ENCODE measurements at places on chromosomes 2 and 18.
A peak's percentile ranks its signal among the peaks of the same experiment; 100 is the strongest.

GRCh38 chr2:126653109-126653508, 2.8 kb upstream of the GYPC start:
- no peak for DNase-seq

DNA sequence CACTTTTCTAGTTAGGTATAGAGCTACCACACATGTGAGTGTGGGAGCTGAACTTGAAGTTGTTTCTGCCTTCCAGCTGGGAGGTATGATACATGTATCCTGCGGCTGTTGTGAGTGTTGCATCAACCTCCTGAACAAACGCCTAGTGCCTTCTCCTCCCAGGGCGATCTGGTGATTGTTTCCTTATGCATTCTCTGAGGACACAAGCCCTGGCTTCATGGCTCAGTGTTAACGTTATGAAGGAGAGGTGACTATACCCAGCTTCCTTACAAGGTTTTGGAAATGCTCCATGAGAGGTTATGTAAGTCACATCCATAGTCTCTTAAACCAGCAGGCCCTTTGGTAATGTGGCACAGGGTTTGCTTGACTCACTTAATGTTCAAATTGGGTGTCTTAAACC, 64.9 kb downstream of the SPRED2 start:
- DNase-seq = no peak

DNA sequence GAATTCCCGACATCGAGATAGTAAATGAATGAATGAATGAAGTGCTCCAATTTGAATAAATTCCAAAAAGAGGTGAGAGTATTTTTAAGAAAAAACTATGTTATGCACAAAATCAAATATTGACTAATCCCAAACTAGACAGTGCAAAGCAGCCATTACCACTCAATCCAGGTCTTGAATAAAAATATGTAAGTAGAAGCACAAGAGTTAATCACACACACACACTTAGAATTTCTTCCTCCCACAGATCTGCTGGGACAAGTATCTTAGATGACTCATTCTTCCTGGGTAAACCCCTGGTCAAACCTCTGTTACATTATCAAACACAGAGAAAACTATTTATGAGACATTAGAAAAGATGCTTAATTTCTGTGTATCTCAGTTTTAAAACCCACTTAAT, 102.0 kb downstream of the PLA2R1 start:
- DNase-seq = no peak

DNA sequence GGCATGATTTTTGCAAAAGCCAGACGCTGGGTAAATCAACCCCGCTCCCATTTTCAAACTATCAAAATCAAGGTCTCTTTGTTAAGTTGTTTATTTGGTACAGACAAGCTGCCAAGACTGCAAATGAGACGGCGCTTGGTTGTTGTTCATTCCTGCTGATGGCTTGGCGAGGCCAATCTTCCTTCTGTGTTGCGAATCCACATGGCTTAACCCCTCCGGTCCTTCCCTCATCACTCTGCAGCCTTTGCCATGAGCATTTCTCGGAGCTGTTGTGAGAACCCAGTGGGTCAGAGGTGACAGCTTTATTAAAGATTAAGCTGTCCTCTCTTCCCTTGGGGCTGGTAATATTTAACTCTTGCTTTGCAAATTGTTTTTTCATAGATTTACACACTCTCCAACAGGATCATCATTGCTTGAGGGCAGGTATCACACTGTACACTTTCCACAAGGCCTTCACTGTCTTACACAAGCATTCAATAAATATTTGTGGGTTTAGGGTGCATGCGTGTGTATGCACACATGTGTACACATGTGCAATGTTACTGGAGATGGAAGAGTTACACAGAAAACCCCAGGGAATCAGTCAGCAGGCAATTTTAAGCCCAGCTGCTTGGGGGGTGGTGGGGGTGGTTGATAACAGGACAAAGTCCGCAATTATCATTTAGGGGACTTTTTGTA, 27.8 kb upstream of the KCNF1 start:
- DNase-seq = no peak

DNA sequence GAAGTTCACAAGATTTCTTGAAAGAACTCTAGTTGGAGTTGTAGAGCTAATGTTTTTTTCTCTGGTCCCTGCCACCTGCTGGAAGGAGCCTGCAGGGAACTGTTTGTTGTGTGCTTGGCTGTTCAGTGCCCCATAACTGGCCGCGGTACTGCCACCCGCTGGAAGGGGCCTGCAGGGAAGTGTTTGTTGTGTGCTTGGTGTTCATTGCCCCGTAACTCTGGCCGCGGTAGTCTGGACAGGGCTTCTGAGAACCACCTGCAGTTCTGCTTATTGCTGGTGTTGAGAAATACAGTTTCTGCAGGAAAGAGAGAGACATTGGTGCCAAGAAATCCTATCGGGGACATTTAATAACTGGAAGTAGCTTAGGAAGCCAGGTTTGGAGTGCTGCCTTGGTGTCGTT, 58.1 kb downstream of the AGAP1 start:
- no peak for DNase-seq

DNA sequence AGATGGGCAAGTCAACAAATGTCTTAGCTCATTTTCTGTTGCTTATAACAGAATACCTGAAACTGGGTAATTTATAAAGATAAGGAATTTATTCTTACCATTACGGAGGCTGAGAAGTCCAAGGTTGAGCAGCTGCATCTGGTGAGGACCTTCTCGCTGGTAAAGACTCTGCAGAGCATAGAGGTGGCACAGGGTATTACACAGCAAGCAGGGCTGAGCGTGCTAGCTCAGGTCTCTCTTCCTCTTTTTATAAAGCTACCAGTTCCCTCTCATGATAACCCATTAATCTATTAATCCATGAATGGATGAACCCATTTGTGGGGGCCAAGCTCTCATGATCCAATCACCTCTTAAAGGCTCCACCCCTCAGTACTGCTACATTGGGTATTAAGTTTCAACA, 109.1 kb downstream of the CDK15 start:
- no peak for DNase-seq

DNA sequence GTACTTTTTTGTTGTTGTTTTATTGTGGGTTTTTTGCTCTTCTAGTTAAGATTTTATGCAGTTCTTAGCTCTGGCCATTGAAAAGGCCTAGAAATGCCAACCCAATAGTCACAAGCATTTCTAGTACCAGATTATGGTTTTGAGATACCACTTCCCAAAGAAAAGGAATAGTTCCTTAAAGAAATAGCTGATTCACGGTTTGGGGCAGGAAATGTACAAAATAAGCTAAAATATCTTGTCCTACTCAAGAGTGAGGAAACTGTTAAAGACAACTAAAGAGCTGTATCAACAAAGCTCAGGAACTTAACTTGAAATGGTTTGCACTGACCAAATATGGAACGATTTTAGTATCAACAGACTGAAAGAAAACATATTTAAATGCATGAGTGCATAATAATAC, 35.4 kb downstream of the PGAP1 start:
- no peak for DNase-seq

- DNase-seq = no peak
These were observed 42.2 kb upstream of the ACVR1 start for GRCh38 chr2:157918319-157918718.

- peak; percentile 1 for DNase-seq
These were observed 4.5 kb upstream of the GAL3ST2 start for GRCh38 chr2:241772063-241772499.

DNA sequence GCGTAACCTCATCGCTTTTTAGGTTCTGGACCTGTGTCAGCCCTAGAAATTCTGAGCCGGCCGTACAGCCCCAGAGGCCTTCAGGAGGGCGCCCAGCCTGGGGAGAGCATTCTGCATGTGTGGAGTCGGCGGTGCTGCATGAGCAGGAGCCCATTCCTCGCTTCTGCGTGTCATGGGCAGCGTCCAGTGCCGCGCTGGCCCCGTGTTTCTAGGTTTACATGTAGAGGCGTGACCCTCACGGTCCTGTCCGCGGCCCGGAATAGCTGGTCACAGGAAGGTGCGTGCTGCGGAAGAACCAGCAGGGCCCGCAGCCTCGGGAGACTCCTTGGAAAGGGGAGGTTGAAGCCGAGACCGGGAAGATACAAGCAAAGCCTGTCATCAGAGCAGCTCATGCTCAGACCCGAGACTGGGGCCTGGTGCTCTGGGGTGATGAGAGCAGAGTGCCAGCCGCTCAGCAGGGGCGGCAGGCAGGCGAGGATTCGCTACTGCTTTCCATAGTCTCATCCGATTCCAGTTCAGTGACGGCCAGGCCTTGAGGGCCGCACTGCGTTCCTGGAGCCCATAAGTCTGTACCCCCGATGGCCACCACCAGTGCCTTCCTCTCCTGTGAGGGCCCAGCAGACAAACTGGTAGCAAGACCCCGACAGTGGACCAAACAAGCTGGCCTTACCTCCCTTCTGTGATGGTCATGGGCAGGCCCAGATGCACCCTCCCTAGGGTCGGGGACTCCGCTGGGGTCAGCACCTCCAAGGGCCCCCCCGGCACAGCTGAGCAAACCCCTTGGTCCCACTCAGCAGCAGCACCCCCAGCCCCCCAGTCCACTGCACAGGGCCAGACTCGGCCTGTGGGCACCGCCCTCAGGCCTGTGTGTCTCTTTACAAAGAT, 15.6 kb upstream of the NFATC1 start:
- no peak for DNase-seq

GRCh38 chr2:70830366-70830765, 5.2 kb downstream of the CD207 start:
- no peak for DNase-seq

- no peak for DNase-seq
These were observed 52.6 kb downstream of the RHBDD1 start for GRCh38 chr2:226888378-226888965.

GRCh38 chr2:83229443-83229842, 1229.6 kb downstream of the SUCLG1 start:
- no peak for DNase-seq

GRCh38 chr2:7424481-7424880, 507.3 kb downstream of the RNF144A start:
- DNase-seq = no peak

GRCh38 chr2:191500884-191501560, 176.9 kb upstream of the NABP1 start:
- DNase-seq = no peak

DNA sequence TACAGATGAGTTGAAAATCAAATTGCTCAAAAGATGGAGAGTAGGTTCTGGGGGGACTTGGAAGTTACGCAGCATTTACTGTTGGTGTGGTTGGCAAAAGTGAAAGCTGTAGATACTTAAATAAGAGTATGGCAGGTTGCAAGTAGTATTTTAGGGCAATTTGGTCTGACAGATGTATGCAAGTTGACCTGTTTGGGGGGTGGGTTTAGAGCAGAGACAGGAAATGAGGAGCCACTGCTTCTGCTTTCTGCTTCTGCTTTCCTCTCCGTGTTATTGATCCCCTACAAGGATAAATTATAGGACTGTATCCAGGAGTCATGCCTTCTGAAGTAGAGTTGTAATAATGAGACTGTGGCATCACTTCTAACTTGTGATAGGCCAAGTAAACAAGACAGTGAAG, 71.2 kb downstream of the EPAS1 start:
- no peak for DNase-seq

- DNase-seq = no peak
These were observed 97.8 kb downstream of the ASB1 start for GRCh38 chr2:238524426-238524983.

- DNase-seq = no peak
These were observed 12.1 kb downstream of the SPIRE1 start for GRCh38 chr18:12645751-12646203.

DNA sequence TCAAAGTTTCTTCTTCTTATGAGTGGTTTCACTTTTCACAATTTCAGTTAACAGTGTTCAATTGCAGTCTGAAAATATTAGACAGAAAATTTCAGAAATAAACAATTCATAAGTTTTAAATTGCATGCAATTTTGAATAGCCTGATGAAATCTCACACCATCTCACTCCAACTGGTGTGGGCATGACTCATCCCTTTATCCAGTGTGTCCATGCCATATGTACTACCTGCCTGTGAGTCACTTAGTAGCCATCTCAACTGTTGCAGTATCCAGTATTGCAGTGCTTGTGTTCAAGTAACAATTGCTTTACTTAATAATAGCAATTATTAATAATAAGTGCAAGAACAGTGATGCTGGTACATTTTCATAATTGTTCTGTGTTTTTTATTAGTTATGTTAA, 1202.5 kb downstream of the DSC3 start:
- no peak for DNase-seq

GRCh38 chr18:75558790-75559189, 131.3 kb upstream of the SMIM21 start:
- no peak for DNase-seq

DNA sequence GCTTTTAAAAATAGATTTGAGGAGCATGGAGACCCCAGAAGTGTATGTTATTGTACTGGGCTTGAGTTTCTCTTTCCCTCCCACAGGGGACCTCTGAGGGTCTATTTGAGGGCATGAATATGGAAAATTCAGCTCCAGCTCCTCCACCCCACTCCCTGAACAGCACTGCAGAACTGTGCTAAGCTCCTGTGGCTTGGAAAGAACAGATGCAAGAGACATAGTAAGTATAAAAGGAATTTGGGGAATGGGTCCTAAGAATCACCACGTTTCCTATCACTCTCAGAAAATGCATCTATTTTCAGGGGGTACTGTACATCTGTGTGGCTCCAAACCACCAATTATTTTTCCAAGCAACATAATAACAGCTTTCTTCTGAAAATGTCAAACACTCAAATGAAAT, 416.1 kb downstream of the ZNF521 start:
- no peak for DNase-seq

- DNase-seq = no peak
These were observed 561.4 kb upstream of the LINC00305 start for GRCh38 chr18:64710105-64710861.

DNA sequence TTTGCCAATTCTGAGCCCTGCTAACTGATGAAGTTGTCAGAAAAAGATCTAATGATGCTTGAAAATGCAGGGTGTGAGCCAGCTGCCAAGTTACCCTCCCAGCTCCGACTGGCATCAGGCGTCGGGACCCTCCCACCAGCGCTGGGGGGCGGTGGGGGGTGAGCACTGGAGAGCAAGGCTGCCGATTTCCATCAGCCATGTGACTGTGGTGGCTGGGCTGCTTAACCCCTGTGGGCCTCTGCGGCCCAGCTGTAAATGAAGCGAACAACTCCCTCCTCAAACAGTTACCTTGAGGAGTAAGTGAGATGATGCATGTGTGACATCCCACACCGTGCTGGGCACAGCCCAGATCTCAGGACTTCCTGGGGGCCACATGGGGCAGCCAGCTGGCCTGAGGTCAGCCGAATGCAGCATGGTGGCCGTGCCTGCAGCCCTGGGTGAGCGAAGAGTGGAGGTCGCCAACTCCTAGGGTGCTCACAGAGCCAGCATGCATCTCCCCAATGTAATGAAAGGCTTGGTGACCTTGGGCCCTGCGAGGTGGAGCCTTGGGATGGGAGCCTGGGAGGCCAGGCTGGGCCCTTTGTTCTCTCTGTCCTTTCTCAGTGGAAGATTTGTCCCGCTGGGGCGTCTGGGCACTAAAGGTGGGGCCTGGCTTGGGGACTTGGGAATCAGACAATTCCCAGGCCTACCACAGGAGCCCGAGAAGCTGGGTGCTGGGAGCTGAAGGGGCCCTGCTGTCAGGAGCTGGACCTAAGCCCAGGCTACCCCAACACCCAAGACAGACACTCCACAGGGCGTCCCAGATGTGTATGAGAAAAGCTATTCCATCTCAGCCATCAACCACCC, 25.1 kb downstream of the CIB4 start:
- DNase-seq = no peak

- DNase-seq = no peak
These were observed 97.8 kb upstream of the SP3 start for GRCh38 chr2:174062934-174063333.

Measured in GM19239 (cell line).